ENCODE measurements at places on chromosomes 2 and 18.

GRCh38 chr2:224109751-224110150, 70.7 kb upstream of the SERPINE2 start:
- no peak for DNase-seq

- DNase-seq = no peak
Measured at GRCh38 chr2:150135223-150135883, 352.1 kb downstream of the RND3 start.

GRCh38 chr18:8507361-8507760, 101.9 kb upstream of the RAB12 start:
- DNase-seq = no peak

DNA sequence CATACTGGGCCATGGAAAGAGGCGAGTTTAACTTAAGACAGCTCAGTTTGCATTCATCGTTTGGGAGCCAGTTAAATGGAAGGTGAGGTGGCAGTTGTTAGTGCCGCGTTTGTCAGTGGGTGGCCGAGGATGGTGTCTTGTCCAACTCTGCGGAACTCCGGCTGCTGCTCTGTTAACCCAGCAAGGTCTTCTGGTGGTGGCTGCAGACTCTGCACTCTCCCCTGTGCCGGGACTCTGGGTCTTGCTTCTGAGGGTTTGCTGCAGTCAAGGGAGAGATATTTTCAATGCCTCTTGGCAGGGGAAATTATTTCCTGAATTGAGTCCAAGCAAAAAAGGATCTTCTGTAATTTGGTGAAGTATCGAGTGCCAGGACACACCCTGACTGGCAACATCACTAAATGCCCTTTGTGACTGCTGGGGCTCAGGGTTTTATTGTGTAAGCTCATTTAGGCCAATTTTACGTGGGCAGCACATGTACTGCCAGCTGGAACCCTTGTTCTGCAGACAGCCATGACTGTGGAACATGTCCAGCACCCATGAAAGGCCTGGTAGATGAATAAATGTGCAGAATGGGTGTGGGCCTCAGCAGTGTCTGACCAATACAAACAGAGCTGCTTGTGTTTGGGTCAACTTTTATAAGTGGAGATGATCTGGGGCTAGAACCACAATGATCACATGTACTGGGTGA, 58.1 kb downstream of the IL1R2 start:
- DNase-seq = no peak

DNA sequence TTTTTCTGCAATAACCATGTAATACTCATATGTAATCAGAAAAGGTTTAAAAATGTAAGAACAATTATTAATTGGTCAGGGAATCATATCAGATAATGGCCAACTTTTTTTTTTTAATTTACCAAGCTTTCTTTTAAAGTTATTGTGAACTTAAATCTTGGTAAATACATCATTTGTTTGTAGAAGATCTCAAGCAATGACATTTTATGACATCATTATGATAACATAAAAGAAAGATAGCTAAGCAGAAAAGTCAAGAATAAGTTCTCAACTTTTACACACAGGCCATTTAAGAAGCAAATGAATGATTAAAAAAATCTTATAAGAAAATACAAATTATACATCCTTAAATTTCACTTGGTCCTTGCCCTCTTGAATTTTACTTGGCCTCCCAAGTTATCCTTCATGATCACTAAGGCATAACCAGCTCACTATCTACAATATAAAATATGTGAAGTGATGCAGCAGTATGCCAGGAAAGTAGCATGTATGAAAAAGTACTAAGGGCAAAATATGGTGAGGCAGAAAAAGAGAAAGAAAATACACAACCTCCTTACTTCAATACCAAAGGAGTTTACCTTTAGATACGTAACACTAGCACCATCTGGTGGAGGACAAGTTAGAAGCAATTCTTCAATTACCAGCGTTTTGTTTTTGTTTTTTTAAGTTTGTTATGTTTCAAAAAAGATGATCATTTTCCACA, 116.6 kb downstream of the SRBD1 start:
- DNase-seq = peak; percentile 75

DNA sequence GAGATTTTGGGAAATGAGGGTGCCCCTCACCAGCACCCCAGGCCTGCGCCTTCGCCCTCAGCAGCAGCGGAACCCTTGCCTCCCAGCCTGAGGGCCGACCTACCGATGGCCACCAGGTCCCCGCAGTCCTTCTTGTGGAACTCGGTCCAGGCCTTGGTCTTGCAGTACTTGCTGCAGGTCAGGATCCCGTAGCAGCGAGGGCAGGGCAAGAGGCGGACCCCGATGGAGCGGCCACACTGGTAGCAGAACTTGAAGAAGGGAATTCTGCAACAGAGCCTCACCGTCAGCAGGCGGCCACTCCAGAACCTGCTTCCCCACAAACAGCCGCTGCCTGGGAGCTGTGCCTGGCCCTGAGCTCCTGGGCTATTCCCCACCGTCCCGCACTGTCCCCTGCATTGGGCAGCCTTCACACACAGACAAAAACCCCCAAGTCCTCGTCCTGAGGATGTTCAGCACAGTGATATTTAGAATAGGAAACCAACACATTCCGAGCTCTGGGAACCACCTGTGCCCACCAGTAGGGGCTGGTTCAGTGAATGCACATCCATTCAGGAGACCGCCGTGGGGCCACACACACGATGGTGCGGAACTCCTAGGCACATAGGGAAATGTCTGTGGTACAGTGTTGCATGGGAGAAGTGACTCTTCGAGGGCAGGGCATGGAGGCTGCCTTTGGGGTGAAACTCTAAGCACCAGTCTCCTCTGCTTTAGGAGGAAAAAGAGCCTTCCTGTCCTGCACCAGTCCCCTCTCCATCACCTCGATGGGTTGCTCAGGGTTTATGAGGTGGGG, 45.6 kb downstream of the GPC1 start:
- DNase-seq = no peak

GRCh38 chr18:78983512-78983911, 3.9 kb downstream of the SALL3 start:
- DNase-seq = no peak

- DNase-seq = peak; percentile 85
Measured at GRCh38 chr18:24928301-24928878, 423.6 kb downstream of the ZNF521 start.

DNA sequence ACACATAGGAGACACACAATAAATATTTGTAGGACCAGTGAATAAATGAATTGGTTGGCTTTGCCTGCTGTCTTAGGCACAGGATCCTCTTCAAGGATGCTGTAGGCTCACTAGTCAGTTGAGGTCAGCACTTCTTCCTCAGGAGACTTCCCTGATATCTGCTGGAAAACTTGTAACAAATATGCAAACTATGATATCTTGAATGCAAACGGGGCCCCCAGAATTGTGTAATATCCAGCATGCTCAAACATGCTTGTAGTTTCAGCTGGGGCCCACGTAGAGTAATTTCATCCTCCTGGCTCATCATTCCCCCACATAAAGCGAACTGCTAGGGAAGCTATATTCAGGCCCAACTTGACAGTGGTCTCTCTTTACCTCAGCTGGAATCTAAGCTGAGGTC, 43.6 kb downstream of the POLE4 start:
- no peak for DNase-seq

- DNase-seq = no peak
Measured at GRCh38 chr2:228987441-228988155, 283.5 kb downstream of the PID1 start.

- no peak for DNase-seq
Measured at GRCh38 chr18:77077941-77078689, 54.5 kb downstream of the MBP start.

- no peak for DNase-seq
Measured at GRCh38 chr2:100856732-100857131, 36.8 kb downstream of the NPAS2 start.

DNA sequence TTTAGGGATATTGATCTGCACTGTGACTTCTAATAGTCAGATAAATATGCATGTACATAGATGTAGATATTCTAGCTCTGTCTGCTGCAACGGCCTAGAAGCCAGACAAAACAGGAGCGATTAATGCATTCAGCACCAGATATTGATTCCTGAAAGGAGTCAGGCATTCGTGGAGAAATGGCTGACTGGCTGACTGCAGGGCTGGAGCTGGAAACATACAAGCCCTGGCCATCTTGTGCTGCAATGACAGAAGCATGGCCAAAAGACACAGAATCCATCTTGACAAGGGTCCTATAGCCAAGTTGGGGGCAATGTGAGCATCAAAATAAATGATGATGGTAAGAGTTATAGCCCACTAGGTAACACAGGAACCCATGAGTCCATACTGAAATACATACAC, 231.5 kb upstream of the KLHL29 start:
- DNase-seq = no peak

GRCh38 chr2:152437276-152438108, 102.5 kb downstream of the FMNL2 start:
- no peak for DNase-seq

- DNase-seq = no peak
Measured at GRCh38 chr2:28142386-28142785, 250.3 kb upstream of the FOSL2 start.

DNA sequence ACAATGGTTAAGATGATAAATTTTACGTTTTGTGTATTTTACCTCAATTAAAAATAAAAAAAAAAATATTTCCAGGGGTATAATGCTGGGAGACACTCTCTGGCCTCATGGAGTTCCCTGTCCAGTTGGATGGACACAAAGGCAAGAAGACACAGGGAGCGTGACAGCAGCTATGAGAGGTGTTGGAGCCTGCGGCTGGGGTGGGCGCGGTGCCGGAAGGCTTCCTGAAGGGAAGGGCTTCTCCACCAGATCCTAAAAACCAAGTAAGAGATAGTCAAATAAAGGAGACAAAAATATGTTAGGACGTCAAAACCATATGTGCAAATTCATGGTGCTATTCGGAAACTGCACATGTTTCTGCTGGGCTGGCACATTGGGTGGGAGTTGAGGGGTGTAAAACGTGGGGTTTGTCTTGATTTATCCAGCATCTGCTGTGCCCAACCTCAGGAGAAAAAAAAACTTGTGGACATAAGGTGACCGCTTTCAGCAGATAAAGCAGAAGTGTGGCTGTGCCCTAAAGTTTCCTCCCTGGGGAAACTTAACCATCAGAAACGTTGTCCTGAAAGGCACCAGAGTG, 467.6 kb downstream of the RNF144A start:
- no peak for DNase-seq

DNA sequence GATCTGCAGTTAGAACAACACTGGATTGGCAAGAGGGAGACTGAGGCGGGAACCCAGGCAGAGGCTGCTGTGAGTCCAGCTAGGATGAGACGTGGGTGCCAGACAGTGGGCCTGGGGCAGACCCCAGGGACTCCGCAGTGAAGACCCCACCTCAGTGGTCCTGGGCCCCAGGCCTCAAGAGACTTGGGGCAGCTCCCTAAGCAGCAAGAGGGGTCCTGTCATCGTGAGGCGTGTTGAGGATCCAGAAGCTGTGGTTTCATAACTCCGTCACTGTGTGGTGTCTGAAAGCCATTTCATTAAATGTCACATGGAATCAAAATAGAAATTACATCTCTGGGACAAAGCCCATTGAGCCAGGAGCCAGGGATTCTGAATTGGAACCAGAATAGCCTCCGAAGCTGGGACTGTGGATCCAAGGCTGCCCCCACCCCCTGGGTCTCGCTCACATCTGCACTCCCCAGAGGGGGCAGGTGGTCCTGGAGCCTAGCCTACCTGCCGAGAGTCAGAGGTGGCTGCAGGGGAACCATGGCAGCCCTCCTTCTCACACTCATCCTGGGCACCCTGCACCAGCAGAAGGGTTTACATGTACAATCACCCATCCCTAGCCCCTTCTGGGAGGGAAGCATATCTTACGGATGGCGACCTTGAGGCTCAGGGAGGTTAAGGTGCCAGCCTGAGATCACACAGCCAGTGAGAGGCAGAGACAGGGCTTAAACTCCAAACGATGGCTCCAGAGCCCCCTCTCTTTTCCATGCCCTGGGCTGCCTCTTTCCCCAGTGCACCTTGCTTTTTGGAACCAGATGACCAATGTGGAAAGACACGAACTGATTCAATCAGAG, 23.2 kb downstream of the RRM2 start:
- no peak for DNase-seq

- DNase-seq = no peak
Measured at GRCh38 chr2:207160115-207160514, 5.6 kb downstream of the KLF7 start.

DNA sequence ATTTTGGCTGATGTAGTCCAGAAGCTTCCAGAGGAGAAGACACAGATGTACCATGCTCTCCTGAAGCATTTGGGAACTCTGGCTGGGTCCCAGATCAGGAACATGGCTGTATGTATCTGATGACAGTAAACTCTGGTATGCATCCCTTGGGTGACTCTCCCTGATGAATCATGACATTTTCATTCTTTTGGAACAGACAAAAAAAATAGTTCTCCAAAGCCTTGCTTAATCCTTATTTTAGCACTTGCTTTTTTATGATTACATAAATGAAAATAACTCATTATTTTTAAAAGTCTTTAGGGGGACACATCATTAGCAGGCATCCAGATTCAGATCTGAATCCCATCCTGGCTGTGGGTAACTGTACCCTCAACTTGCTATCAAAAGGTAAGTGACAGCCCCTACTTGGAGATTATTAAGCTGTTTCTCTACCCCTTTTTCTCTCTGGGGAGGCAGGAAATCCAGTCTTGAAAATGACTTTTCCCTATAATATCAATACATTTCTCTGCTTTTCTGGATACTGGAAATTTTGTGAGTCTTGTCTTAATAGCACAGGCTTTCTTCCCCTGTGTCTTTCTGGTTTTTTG, 23.3 kb downstream of the AOX1 start:
- DNase-seq = no peak

- DNase-seq = no peak
Measured at GRCh38 chr18:62323483-62324180, 1.5 kb upstream of the TNFRSF11A start.

GRCh38 chr2:38549071-38549704, 53.5 kb downstream of the HNRNPLL start:
- DNase-seq = no peak

GRCh38 chr2:28833740-28834470, 23.3 kb downstream of the SPDYA start:
- DNase-seq = no peak

GRCh38 chr2:68031043-68031442, 31.8 kb downstream of the C1D start:
- no peak for DNase-seq

- DNase-seq = peak; percentile 84
Measured at GRCh38 chr2:168583710-168584521, 127.8 kb downstream of the CERS6 start.

GRCh38 chr2:18900691-18901141, 311.3 kb upstream of the NT5C1B start:
- DNase-seq = no peak

DNA sequence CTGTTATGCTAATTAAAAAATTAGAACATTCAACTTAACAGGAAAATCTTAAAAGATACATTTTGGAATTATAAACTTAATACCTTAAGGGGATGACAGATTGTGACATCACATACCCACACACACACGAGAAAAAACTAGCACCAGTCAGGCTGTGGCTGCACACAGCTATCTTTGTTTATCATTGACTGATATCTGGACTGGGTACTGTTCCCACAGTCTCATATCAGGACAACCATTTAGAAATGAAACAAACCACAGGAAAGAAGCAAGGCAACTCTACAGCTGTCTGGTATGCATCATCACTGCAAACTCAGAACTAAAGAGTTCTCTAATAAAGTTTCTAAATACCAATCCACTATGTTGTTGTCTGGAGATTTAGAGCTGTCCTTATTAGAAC, 210.9 kb upstream of the SMAD7 start:
- no peak for DNase-seq

- no peak for DNase-seq
Measured at GRCh38 chr18:55286257-55286825, 301.7 kb downstream of the TCF4 start.

GRCh38 chr2:59583173-59583765, 970.2 kb downstream of the BCL11A start:
- DNase-seq = no peak

- no peak for DNase-seq
Measured at GRCh38 chr18:79681484-79682387, 2.1 kb downstream of the CTDP1 start.

- no peak for DNase-seq
Measured at GRCh38 chr2:128395196-128395595, 76.5 kb upstream of the HS6ST1 start.

All from DMS79 treated with DMSO at 0.1 percent for 48 hours (cell line).